ENCODE measurements at places on chromosomes 2 and 18.
A peak's percentile ranks its signal among the peaks of the same experiment; 100 is the strongest.

DNA sequence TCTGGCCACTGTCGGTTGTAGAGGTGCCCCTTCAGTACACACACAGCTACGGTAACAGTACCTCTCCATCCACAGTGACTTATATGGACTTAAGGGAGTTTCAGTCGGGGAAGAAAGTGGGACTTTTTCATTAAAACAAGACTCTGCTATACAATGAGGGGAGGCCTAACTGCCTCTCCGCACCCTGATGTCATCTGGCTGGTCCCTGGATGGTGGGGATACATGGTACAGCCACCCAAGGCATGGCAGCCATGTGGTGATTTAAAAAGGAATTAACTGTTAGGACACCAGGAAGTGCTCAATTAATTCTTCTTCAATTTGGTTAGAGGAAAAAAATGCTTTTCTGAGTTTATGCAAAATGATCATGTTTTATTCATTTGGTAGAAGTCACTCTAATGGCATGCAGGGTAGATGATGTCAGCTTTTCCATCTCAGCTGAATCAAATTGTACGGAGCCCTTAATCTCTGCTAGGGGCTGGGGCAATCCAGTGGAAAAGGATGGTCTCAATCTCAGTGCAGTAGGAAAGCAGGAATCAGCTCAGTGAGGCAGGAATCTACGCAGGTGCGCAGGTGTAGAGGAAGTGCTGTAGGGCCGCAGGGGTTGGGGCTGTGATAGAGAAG lies 243.9 kb downstream of the PRKCE start:
- no peak for DNase-seq

GRCh38 chr18:45547910-45548309 lies 67.4 kb upstream of the SLC14A2 start:
- no peak for DNase-seq

- DNase-seq = no peak
Observed at GRCh38 chr2:120892967-120893667, 157.4 kb downstream of the GLI2 start.

DNA sequence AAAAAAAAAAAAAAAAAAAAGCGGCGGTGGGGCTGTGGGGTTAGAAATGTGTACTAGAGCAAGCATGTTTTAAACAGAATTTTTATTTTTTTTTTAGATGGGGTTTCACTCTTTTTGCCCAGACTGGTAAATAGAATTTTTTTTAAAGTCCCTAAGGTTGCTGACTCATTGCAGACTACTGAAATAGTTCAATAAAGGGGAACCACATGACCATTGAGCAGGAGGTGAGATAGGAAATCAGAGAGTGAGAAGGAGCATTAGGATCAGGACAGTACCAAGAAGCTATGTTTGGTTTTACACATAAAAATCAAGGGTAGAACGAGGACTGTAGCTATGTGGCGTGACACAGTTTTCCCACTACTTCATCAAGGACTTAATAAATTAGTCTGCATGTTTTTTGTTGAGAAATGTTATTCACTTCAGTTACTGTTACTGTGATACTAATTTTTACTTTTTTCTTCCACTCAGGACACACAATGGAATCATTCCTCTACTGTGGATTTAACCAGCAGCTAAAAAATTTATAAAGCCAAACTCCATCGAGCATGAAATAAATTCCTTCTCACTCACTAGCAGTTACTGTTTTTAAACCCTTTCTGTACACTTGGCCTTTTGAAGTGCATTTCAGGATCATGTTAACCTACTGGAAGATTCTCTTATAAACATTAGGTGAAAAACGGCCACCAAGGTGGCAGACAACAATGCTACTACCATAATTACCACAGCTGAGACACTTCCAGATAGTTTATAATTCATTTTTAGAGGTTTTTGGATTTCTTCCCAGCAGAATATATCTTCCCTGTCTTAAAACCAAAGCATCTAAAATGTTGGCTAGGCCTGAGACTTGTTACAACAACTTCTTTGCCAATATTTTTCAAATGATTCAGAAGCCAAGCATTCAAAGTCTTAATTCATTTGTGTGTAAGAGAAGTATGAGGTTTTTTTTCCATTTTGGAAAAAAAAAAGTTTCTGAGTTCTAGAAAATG lies 33.2 kb downstream of the LAMA1 start:
- no peak for DNase-seq

- no peak for DNase-seq
Observed at GRCh38 chr2:241050624-241051577, 51.2 kb downstream of the MTERF4 start.

DNA sequence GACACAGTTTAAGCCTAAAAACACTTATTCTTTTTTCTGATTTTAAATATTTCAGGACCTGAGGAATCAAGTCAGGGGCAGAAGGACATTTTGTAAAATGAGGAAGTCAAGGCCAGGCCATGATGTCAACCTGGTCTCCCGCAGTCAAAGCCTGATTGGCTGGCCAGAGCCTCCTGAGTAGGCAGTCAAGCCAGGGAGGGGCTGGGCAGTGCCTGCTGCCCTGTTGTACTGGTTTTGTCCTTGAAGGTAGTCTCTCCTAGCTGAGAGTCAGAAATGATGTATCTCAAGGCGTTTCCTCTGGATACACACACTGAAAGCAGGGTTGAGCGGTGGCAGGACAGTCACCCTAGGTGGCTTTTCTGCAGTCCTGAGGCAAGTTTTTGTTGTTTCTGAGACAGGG lies 19.8 kb downstream of the CCT7 start:
- no peak for DNase-seq

DNA sequence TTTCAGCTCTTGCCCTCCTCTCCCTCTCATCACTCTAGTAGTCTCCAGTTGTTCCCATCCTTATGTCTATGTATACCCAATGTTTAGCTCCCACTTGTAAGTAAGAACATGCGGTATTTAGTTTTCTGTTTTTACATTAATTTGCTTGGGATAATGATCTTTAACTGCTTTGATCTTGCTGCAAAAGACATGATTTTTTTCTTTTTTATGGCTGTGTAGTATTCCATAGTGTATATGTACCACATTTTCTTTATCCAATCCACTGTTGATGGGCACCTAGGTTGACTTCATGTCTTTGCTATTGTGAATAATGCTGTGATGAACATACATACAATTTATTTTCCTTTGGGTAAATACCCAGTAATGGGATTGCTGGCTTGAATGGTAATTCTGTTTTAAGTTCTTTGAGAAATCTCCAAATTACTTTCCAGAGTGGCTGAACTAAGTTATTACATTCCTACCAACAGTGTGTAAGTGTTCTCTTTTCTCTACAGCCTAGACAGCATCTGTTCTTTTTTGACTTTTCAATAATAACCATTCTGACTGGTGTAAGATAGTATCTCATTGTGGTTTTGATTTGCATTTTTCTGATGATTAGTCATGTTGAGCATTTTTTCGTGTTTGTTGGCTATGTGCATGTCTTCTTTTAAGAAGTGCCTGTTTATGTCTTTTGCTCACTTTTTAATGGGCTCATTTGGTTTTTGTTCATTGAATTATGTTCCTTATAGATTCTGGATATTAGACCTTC lies 179.6 kb upstream of the SLC39A10 start:
- no peak for DNase-seq

GRCh38 chr2:120833127-120833675 lies 97.5 kb downstream of the GLI2 start:
- no peak for DNase-seq

- no peak for DNase-seq
Observed at GRCh38 chr2:144510294-144510991, 9.5 kb downstream of the ZEB2 start.

DNA sequence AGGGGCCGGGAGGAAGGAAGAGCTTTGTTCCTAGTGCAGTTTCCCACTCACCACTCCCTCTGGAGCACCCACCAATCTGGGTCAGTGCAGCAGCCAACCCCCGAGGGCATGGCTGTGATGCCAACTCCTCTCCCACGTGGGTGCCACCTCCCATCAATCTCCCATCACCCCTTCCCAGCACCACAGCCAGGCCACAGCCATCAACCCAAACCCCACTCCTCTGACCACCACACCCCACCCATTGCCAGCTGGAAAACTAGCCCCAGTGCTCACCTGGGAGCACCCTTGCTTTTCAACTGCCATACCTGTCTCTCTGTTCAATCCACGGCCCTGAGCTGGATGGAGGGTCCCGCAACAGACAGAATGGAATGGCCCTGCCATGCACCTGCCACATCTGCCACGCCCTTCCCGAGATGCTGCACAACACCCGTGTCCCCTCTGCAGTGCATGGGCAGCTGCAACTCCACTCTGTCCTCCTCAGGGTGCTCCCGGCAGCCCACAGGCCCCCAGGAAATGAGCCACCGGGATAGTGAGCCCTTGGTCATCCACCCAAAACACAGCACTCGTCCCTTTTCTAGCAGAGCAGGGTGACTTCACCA lies 112.4 kb upstream of the ID2 start:
- DNase-seq = no peak

DNA sequence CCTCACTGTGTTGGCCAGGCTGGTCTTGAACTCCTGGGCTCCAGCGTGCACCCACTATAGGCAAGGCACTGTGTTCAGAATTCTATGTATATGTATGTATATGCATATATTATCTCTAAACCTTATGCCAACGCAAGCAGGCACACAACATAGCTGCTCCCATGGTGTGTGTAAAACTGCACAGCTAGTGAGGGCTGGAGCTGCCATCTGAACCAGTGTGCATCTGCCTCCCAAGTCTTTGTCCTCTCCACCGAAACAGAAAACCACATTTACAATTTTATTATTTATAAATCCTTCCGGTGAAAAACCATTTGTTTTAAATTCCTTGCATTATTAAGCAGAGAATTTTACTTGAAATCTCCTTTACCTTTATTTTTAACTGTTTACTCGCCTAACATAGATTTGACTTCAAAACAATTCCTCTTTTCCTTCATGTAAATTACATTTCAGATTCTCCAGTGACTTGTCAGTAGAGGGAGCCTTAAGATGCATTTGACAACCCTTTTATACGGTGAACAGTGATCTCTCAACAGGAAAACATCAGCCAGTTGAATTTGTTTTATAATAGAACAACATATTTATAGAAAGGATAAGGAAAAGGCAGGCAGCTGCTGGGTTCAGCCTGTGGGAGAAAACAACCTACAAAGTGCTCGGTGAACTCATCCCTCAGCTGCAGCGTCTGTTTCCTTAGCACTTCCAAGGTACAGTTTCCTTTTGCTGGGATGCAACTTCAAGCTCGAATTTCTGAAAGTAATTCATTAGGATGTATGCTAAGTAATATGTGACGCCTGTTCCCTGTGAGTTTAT lies 101.2 kb downstream of the MYT1L start:
- DNase-seq = no peak

DNA sequence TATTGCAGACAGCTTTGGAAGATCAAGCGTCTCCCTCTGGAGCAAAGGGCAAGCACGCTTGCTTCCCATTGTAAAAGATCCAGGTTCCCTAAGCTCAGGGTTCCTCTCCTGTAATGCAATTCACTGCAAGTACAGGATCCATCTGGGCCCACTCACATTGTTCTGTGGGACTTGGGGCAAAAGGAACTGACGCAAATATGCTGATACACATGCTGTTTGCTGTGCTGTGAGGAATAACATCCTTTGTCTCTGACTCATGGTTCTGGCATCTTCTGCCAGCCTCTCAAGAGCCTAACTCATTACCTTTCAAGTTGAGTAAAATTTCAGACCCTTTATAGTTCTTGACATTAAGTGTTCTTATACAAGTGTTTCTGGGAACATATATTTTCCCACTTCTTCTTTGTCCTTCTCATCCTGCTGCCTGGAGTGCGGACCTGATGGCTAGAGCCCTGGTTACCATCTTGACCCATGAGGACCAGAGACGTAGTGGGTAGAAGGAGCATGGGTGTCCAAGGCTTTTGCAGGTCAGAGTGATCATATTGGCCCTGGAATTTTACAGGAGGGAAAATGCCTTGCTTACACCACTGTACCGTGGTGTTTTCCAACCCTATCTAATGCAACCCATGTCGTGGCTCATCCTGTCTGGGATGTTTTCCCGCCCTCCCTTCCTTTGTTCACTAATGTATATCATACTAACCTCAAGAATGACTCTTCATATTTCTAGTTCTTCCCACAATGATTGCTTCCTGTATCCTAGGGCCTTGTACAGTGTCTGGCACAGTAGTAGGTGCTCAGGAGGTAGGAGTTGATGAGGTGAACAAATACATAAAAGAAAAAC lies 145.7 kb upstream of the GLI2 start:
- peak; percentile 20 for DNase-seq

- DNase-seq = no peak
Observed at GRCh38 chr2:30282081-30282480, 50.7 kb downstream of the LBH start.

- DNase-seq = no peak
Observed at GRCh38 chr2:29495536-29496060, 380.4 kb downstream of the CLIP4 start.

DNA sequence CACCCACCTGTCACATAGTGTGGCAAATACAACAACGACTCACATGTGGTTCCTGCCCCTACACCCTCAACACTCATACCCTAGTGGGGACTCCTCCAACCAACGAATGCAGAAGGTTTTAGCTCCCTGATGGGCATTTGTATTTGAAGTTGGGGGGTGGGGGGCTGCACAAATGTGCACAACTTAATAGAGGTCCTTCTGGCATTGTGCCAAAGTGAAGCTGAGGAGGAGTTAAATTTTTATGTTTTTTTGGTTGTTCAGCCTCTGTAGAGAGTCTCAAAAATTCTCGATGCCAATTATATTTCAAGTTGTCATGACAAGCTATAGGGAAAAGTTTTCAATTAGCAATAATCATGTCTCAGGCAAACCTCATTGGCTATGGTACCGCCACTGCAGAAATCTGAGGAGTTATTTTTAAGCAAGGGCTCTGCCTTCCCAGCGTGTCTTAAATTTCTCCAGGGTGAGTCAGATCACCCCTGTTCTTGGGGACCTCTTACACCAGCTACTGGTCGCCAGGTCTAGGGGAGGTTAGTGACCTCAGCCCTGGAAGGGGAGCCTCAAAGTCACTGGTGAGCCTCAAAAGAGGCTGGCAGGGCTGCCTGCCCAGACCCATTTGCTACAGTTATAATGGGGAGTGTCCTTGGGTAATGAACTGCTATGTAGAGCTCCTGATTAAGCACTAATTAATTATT lies 102.7 kb upstream of the TAF1B start:
- DNase-seq = no peak

- no peak for DNase-seq
Observed at GRCh38 chr2:142974288-142975024, 97.0 kb downstream of the KYNU start.

DNA sequence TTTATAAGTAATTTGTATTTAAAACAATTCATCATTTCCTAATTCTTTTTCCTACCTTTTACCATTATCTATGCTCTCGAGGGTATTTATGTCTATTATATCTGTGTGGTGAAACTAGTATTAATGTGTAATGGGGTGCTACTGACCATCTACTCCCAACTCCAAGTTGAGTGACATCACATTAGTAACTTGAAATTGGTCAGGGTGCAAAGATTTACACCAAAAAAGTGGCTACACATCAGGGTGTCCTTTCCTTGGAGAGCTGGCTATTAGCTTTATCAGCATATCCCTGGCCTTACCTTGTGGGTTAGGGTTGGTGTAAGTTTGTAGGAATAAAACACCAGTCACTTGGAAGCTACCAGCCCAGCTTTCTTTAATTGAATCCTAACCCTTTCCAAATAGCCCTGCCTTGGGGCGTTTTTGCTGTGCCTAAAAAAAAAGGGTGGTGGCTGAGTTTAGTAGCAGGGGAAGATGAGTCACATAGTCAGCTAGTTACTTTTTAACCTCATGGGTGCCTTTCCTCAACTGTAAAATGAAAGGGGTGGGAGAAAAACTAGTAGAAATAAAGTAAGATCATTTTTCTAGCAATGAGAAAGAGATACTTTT lies 14.0 kb downstream of the ANXA4 start:
- DNase-seq = peak; percentile 42
